ENCODE measurements at places on chromosomes 1 and 21. TPM values are rescaled to one million over a fixed set of nuclear protein-coding genes. Genes with fewer than 3 reads are reported as not detected.

Gene KRTAP21-2
- total RNA-seq: not detected

Gene CLK2
- 14.3 TPM for total RNA-seq

Gene OPTC
- total RNA-seq: not detected

Gene KRTAP10-10
- not detected for total RNA-seq

Gene PLA2G2D
- total RNA-seq: not detected

Gene ENAH
- 25.0 TPM for total RNA-seq

Gene TMEM52
- not detected for total RNA-seq

Gene C4BPA
- not detected for total RNA-seq

Gene C1orf141
- total RNA-seq: not detected

Gene PPIAL4G
- total RNA-seq: not detected

Gene TMEM269
- not detected for total RNA-seq

Gene LDLRAD1
- not detected for total RNA-seq

Gene MEX3A
- total RNA-seq: 5.8 TPM

Gene PKP1
- not detected for total RNA-seq

Gene ITLN1
- total RNA-seq: not detected

Gene FLVCR1
- 9.4 TPM for total RNA-seq

Gene HSD3B2
- not detected for total RNA-seq

Gene FALEC
- total RNA-seq: not detected

Gene F3
- total RNA-seq: 2.3 TPM

Gene COPA
- total RNA-seq: 315 TPM

Gene AADACL4
- total RNA-seq: not detected

Gene TRIM67
- total RNA-seq: not detected

Gene MIXL1
- 0.32 TPM for total RNA-seq

Gene SLC44A3
- total RNA-seq: under 0.01 TPM

Gene USH2A
- total RNA-seq: not detected

Gene OR2L13
- not detected for total RNA-seq

Gene FCRLB
- 1.4 TPM for total RNA-seq

Gene FCRL1
- total RNA-seq: not detected

Gene LYPD8
- total RNA-seq: not detected

Gene INSRR
- total RNA-seq: not detected

Gene PER3
- total RNA-seq: 2.3 TPM

Gene NT5C1A
- not detected for total RNA-seq

Gene FPGT
- 17.8 TPM for total RNA-seq

Gene CACHD1
- total RNA-seq: 3.2 TPM

Gene SPATA46
- total RNA-seq: not detected

Gene BATF3
- total RNA-seq: 0.15 TPM

Gene SLC45A3
- total RNA-seq: 8.8 TPM

Gene FHAD1
- 0.91 TPM for total RNA-seq

Gene NOS1AP
- 1.1 TPM for total RNA-seq

Gene HENMT1
- 2.6 TPM for total RNA-seq

Gene EPB41
- 22.1 TPM for total RNA-seq

Gene FAM72D
- 0.97 TPM for total RNA-seq

Gene STUM
- not detected for total RNA-seq

Gene MYBPHL
- not detected for total RNA-seq

Gene PLCH2
- total RNA-seq: not detected

Gene KCNK2
- total RNA-seq: not detected

Gene ACBD6
- 72.1 TPM for total RNA-seq

Gene IL24
- total RNA-seq: 0.15 TPM

Gene EBNA1BP2
- total RNA-seq: 151 TPM

Gene BEND5
- total RNA-seq: not detected

Gene RNF223
- not detected for total RNA-seq

Gene LCE3E
- total RNA-seq: not detected

Gene TEX38
- total RNA-seq: not detected

Gene CLCNKA
- total RNA-seq: not detected

Gene TNFRSF1B
- total RNA-seq: 20.8 TPM

Gene DIO1
- total RNA-seq: not detected

Gene DNAI4
- 1.9 TPM for total RNA-seq
